Renal cortical epithelial cell (primary cell): ENCODE measurements at places on chromosomes 2 and 18. TPM values are rescaled to one million over a fixed set of nuclear protein-coding genes. Genes with fewer than 3 reads are reported as not detected.

Gene DGUOK
- 26.9 and 71.4 TPM in 2 replicates for total RNA-seq

Gene GPR35
- 1.6 TPM in 1 of 2 replicates, not detected in the other for total RNA-seq

DNA sequence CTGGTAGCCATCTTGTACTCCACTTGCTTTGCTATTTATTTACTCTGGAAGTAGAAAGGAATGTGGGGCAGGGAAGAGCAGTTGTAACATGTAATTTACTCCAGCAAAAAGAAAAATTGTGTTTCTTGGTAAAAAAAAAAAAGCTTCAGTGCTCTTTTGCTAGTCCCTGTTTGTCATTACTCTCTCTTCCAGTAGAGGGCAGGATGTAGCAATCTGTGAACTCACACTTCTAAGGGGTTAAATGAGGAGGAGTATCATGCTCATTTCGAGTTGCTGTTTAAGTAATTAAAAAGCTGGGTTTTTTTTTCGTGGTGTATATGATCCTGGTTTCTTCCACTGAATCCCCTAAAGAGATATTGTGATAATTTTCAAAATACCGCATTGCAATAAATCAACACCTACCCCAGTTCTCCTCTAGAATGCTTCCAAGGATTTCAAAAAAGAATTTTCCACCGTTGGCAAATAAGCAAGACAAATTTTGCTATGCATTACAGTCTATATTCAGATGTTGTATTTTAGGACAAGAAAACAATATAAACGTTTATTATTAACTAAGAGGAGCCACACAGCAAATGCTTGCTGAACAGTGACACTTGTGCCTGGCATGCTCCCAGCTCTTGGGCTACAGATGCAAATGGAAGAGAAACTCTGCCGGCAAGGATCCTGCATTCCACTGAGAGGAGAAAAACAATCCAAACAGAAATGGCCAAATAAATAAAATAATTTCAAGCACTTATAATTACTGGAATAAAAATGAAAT is 261.6 kb downstream of the ASXL3 start:
- peak; percentile 84 for DNase-seq

GRCh38 chr2:138155304-138155703 is 191.0 kb downstream of the HNMT start:
- DNase-seq: no peak

DNA sequence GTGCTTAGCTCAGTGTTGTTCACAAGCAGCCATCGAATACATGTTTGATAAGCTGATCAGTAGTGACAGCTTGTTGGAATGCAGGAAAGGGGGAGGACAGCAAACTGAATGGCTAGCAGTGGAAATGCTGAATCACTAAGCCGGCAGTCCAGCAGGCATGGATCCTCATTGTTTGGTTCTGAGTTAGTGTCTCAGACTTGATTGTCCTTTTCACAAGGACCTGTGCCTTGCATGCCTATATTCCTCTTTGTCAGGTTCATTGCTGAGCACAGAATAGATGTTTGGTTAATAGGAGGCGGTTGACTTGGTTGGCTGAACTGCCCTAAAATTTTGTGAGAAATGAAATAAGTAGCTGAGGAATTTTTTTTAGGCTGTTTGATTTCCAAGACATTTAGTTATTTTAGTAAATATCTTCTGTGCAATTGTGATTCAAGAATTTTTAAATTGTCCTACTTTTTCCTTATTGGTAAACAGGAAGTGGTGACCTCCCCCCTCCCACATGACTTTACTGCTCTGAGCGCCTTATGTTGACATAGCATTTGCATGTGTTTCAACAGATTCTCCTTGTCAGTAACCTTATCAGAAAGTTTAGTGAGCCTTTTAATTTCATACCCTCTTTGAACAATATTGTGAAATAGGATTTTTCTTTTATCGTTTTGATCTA is 21.4 kb upstream of the STON1 start:
- peak; percentile 64 for DNase-seq

DNA sequence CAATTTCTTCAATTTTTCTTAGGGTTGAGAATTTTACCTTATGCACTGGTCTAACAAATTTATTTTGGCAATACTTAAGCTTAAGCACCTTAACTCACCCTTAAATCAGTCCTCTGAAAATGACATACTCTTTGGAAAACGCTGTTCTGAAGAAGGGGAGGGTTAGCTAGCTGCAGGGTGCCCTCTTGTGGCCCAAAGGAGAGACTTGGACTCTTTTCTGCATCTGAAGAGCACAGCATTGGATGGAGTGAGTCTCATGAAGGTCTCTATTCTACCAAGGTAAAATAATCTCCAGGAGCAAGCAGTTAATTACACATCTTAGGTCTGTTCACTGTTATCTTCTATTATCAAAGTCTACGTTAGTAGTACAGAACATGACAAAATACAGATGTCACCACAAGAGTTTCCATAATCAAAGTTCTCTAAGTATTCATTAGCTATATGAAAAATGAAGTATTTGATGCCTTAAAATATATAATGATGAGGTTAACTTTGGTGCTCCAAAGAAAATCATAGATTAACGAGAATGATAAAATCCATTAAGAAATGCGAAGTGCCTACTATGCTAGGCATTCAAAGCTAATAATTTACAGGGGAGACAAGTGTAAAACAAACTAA is 24.4 kb downstream of the PUM2 start:
- DNase-seq: peak; percentile 68

- no peak for DNase-seq
Observed at GRCh38 chr18:75810516-75810915, 383.0 kb upstream of the SMIM21 start.
